ENCODE measurements at places on chromosomes 5 and 9.

DNA sequence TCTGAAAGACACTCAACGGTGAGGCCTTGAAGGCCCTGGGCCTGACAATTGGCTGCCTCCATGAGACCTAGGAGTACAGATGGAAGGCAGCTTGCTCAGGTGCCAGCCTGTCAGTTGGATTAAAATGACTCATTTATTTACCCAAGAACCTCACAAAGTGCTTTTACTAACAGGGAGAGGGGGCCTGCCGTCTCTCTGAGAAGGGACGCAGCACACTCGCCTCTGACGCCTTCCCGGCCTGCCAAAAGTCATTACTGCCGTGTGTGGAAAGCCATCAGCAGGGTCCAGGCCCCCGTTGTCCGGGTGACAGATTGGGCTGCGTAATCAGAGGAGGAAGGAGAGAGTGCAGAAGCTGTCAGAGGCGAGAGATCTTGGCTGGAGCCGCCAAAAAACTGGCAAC lies 32.4 kb downstream of the DDX31 start:
- DNase-seq, result no peak

DNA sequence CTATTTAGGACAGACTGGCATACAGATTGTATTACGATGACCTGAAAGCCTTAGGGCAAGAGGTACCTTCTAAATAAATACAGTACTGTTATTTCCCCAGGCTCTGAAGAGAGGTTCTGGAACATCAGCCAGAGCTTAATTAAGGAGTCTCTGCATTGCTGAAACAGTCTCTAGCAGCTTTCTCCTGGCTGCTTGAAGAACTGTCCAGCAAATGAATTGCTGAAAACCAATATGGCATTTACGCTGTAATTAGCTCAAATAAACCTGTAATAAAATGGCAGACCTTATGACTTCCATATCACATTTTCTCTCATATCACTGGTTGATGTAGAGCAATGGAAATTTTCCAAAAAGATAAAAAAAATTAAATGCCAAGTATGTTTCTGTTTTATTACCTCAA lies 636.3 kb downstream of the GABRG2 start:
- DNase-seq, result no peak

DNA sequence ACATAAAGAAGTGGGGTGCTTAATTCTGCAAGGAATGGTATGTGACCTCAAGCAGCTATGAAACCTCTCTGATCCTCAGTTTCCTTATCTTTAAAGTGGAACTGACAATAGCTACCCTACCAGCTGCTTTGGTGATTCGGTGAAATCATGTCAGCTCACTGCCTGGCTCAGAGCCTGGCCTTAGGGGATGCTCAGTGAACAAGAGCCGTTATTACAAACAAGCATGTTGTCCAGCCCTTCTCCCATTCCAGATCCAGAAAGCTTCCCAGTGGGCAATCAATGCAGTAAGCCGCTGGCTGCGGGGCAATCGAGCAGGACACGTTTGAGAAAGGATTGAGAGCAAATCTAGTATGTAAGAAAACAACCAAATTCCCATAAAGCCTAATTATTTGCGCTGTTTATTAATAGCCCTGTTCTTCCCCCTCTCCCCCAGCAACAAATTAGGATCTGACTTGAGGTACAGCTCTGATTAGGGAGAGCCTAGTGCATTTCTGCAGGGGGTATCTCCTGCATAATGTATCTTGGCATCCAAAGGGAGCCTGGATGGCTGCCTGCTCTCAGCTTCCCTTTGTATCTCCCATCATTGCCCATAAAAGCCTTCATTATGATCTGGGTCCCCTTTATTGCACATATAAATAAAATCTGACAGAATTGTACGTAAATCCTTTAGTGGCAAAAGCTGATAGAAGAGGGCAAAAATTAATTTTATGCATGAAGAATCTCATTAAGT lies 371.4 kb downstream of the TMEM232 start:
- no peak for DNase-seq

- no peak for DNase-seq
Measured at GRCh38 chr5:8601831-8602354, 732.9 kb downstream of the MTRR start.

GRCh38 chr5:1524481-1524798 lies 680 bp upstream of the LPCAT1 start:
- no peak for DNase-seq

DNA sequence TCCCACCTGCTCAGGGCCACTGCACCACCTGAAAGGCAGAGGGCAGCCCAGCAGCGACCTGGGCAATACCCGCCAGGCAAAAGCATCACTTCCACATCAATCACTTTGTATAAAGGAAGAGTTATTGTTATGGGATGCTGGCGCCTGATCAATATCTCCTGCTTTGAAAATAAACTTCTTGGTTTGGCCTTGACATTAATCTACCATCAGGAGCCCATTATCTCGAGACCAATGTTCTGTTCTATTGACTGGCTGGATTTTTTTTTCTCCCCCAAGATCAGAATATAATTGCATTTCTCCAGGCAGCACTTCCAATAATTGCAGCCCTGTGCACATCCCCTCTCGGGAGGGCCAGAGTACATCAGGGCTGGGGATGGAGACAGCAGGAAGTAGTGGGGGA lies 44.4 kb upstream of the SAP30L start:
- no peak for DNase-seq

GRCh38 chr9:121141706-121142105 lies 60.0 kb downstream of the RAB14 start:
- DNase-seq, result no peak

DNA sequence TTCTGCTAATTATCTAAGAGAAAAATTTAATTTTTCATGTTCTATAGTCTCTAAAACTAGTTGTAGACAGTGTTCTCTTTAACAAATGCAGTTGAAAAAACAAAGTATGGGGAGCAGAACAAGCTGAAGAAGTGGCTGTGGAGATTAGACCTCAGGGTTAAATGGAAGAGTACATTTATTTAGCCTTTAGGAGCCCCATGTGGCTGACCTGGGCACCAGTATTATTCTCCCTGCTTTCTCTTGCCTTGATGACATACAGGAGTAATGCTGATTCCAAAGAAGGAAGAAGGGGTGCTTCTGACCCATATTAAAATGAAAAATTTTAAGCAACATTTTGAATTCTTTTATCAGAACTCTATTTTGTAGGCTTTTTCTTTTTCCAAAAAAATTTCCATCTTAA lies 312.3 kb upstream of the RIOK2 start:
- DNase-seq, result no peak
